ENCODE measurements at places on chromosomes 1 and 21.

- DNase-seq: no peak
Measured at GRCh38 chr1:4150262-4150661, 250.2 kb upstream of the C1orf174 start.

DNA sequence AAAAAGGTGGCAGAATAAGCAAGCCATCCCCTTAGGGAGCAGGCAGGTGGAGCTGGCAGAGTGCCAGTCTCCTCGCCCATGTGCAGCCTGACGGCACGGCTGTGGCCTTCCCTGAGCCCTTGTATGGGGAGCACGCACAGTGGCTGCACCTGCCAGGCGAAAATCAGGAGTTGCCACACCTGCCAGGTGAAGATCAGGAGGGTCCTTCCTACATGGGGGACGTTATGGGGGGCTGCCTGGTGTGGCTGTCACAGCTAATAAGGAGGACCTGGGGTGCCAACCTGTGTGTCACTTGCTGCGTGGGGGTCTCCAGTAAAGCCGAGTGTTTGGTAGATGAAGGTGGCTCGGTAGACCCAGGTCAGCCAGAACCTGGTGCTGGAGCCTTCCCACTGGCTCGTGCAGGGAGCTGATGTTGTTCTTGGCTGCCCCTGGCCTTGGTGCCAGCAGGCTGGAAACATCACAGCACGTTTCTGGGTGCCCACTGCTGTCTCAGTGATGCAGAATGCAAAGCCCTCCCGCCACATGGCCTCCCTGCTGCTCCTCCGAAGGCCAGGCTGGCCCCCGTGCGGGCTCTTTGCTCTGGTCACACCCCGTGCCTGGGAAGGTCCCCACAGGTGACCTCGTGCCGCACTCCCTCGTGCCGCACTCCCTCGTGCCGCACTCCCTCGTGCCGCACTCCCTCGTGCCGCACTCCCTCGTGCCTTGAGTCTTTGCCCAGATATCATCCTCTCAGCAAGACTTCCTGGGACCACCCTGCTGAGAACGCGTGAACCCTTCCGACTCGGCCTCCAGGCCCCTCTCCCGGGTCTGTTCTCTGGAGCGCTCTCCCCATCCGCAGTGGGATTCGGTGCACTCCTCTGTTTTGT, 55.4 kb downstream of the SLC37A1 start:
- no peak for DNase-seq

GRCh38 chr1:108345776-108346531, 102.1 kb upstream of the NBPF4 start:
- DNase-seq: no peak

DNA sequence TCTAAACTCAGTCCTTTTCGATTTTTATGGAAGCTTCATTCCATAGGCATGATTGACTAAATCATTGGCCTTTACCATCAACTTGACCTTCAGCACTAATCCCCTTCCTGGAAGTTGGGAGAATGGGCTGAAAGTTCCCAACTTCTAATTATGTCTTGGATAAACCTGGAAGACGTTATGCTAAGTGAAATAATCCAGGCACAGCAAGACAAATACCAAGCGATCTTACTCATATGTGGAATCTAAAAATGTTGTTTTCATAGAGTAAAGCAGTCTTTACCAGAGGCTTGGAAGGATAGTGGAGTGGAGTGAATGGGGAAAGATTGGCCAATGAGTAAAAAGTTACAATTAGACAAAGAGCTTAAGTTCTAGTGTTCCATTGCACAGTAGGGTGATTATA, 1453.2 kb downstream of the PLA2G4A start:
- no peak for DNase-seq

DNA sequence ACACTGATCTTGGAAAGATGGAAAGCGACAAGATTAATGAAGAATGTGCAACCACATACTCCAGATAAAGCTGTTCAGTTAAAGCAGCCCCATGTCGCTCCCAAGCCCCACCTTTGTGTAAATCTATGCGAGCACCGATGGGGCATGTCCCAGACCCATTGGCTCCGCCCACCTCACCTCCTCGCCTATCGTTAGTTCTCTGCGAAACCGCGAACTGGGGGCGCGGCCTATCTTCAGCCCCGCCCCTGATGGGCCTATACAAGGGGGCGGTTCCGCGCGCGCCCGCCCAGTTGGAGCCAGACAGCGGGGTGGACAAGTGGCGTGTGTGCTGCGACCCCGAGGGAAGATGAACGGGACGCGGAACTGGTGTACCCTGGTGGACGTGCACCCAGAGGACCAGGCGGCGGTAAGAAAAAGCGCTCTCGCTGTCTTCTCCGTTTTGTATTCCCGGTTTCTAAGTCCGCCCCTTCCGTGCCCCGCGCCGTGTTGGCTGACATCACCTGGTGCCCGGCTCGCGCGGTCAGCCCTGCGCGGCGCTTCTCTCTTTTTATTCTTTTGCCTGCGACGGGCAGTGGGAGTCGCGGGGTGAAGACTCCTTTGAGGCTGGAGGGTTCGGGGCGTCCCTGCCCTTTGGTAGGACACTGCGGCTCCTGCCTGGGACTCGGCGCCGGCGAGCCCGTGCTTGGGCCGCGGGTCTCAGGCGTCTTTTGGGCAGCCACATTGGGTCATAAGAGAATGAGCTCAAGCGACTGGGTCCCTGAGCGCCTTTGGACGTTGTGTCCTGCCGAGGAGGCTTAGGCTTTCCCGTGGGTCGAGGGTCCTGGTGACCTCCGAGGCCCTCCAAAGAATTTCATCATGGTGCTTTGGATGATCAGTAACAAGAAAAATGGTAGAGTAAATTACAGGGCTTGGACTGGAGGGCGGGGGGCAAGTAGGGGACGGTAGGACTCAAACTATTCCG, at the start of gene TUFT1:
TUFT1 (plus strand) TSS at position 289 of the 961 bp plus-strand sequence; CDS start at position 347, 58 bp downstream.
- DNase-seq: peak; percentile 87

Data from NCI-H1417 treated with DMSO at 0.1 percent for 48 hours (cell line).